Activated naive CD8-positive, alpha-beta T cell treated with anti-CD3 and anti-CD28 coated beads for 36 hours (primary cell): ENCODE measurements at places on chromosomes 3 and 15.

- no peak for DNase-seq
Observed at GRCh38 chr3:48926425-48927392, 8.1 kb downstream of the ARIH2 start.

- no peak for DNase-seq
Observed at GRCh38 chr3:170862618-170863374, 7.2 kb downstream of the RPL22L1 start.

GRCh38 chr15:100141311-100142001 lies 200.3 kb downstream of the ADAMTS17 start:
- no peak for DNase-seq

DNA sequence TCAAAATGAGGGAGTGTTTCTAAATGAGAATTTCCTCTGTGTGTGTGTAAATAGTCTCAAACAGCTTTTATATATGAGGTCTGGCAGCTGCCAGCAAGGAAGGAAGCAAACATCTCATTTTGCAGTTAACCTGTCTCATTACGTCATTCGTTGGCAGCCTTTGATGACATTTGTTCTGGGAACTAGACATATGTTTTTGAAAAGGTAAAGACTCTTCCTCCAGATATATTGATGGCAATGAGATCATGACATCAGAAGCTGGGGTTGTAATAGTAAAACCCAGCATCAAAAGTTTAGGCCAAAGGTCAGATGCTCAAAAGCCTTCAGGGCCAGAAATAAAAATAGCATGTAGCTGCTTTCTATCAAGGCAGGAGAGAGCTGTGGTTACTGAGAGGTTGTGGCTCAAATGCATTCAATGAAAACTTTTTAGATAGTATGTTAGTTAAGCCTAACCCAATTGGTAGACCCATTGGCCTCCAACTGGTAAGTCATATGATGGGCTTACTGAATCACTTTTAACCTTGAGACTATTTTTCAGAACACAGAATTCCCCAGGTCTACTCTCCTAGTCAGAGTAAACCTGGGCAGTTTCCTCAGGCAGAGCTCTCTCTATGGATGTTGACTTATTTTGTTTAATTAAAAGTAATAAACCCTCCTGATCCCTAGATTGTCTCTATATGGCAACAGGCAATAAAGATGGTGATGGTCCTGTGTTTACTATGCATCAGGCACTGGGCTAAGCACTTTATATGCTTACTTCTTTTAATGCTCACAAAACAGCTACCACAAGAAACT lies 386.5 kb upstream of the CFAP20DC start:
- no peak for DNase-seq

- no peak for DNase-seq
Observed at GRCh38 chr3:189967254-189967865, 153.3 kb downstream of the P3H2 start.

DNA sequence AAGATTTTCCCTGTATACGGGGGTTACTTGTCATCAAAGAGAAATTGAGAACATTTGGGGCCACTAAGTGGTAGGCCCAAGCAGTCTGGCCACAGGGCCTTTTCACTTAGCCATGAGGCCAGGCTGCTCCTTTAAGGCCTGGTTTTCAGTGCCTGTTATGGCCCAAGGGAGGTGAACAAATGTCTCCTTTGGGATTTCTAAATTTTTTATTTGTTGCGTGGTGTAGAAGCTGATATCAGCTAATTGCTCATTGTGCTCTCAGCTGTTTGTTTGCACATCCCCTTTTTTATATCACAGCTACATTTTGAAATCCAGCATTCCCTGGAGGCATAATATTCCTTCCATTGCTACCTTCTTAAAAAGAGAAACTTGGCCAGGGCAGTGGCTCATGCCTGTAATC lies 48.5 kb downstream of the RLBP1 start:
- no peak for DNase-seq
